ENCODE measurements at places on chromosomes 2 and 18. TPM values are rescaled to one million over a fixed set of nuclear protein-coding genes. Genes with fewer than 3 reads are reported as not detected.

- DNase-seq = no peak
Observed at GRCh38 chr2:101012706-101013181, 10.7 kb downstream of the RPL31 start.

GRCh38 chr2:46849046-46849715, 66.4 kb downstream of the MCFD2 start:
- no peak for DNase-seq

DNA sequence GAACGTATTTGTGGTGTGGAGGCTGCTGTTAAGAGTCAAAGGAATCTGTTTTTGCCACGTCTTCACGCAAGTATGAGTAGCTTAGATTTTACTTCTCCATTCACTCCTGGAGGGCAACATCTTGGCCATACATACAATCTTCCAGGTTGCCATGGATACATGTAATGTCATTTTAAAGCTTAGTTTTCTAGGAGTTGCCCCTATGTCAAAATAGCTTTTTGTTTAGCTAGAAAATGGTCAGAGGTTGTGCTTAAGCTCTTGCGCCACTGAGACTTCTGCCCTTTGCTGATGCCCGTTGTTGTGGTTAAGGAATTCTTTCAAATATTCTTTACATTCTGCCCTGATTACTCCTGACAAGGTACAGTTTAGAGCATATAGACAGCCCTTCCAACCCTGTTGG, 245.4 kb upstream of the TFPI start:
- no peak for DNase-seq

- no peak for DNase-seq
Observed at GRCh38 chr2:69131983-69132675, 119.2 kb downstream of the ANTXR1 start.

Gene DNAH6
- 1.4 TPM for total RNA-seq

DNA sequence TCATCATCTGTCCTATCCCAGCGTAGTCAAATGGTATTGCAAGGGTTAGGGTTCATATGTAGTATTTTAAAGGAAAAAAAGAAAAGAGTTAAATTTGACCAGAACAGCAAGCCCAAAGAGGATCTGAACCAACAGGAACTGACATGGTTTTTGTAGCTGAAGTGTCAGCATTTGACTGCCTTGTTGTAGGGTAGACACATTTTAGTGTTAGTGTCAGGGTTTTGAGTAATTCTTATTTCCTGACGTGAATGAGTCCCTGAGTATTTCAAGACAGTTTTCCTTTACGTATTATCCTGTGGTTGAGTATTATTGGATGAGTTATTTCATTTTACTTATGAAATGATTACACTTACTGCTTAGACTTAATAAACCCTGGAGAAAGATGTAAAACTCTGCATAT, 173.3 kb upstream of the ZEB2 start:
- no peak for DNase-seq

Gene FBXO11
- 149 TPM for total RNA-seq

Gene CCDC85A
- total RNA-seq = 7.1 TPM

DNA sequence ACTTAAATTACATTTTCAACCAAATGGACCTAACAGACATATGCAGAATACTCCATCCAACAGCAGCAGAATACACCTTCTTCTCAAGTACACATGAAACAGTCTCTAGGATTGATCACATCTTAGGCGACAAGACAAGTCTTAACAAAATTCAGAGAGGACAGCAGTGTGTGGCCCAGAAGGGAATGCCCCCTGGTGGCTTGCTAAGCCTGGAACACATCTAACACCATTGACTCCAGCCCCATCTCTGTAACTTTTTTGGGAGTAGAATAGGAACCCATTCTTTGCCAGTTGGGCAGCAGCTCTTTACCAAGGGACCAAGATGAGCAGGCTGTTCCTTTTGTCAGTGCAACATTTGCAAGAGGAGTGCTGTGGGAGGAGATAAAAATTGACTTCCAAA, 249.9 kb downstream of the PLCL1 start:
- DNase-seq = no peak

DNA sequence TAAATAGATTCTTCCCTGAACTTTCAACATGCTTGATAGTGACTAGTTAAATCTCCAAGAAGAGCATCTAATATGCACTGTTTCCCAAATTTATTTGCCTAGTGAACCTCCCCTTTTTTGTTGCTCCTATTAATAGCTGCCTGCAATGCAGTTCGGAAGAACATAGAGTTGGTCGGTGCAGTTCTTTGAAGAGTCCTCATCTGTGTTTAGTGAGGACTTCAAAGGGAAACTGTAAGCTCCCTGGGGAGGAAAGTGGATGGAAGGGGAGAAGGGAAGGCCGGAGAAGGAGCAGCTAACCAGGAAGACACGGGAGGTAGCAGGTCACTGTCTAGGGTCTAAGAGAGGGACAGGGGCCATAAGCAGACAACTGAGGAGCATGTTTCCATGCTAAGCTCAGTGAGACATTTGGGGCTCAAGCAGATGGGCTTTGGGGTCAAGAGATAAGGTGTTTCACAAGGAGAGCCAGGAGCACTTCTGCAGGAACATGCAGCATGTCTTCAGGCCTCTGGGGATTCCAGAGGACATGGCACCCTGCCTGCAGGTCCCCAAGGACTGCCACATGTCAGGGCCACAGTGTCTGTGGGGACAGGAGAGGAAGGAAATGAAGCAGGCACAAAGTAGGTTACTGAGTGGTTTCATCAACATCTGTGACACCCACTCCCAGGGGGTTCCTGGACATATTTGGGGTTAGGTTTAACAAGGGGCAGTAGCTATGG, 48.7 kb upstream of the ANXA4 start:
- DNase-seq = no peak

DNA sequence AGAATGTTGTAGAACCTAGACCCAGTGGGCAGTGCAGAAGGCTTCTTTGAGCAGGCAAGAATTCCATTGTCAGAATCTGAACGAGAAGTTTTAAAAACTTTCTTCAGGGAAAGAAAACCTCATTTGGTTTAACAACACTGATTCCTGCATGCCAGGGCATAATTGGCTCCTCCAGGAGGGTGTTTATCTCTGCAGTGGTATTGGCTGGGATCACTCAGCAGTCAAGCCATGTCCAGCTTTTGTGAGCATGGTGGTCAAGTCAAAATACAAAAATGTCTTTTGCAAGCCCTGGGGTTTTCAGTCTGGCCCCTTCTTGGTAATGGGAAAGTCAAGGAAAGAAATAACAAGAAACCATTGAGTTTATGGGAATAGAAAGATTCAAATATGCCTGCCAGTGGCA, 28.3 kb downstream of the FHOD3 start:
- DNase-seq = no peak

Gene DSG1
- total RNA-seq = 0.21 TPM

GRCh38 chr2:152716805-152717227, 445 bp downstream of the PRPF40A start:
- peak; percentile 21 for DNase-seq
